Fibroblast of lung (primary cell): ENCODE measurements at places on chromosomes 7 and 10. TPM values are rescaled to one million over a fixed set of nuclear protein-coding genes. Genes with fewer than 3 reads are reported as not detected.
A peak's percentile ranks its signal among the peaks of the same experiment; 100 is the strongest.

The ADAMTS14 gene
- 3.1 and 6.2 TPM in 2 replicates for polyA plus RNA-seq

The NXPH1 gene
- polyA plus RNA-seq: not detected in 2 replicates

The HABP2 gene
- not detected in 2 replicates for polyA plus RNA-seq

The CDK14 gene
- polyA plus RNA-seq: 23.6 and 28.9 TPM in 2 replicates

The PSPH gene
- 14.4 and 19.9 TPM in 2 replicates for polyA plus RNA-seq

The NAT16 gene
- not detected in 2 replicates for polyA plus RNA-seq

The HOXA10 gene
- 0.25 and 1.00 TPM in 2 replicates for polyA plus RNA-seq

The CLRN3 gene
- polyA plus RNA-seq: not detected in 2 replicates

The CFAP69 gene
- polyA plus RNA-seq: 0.99 and 1.3 TPM in 2 replicates

The HOXA2 gene
- 2.3 and 2.6 TPM in 2 replicates for polyA plus RNA-seq

DNA sequence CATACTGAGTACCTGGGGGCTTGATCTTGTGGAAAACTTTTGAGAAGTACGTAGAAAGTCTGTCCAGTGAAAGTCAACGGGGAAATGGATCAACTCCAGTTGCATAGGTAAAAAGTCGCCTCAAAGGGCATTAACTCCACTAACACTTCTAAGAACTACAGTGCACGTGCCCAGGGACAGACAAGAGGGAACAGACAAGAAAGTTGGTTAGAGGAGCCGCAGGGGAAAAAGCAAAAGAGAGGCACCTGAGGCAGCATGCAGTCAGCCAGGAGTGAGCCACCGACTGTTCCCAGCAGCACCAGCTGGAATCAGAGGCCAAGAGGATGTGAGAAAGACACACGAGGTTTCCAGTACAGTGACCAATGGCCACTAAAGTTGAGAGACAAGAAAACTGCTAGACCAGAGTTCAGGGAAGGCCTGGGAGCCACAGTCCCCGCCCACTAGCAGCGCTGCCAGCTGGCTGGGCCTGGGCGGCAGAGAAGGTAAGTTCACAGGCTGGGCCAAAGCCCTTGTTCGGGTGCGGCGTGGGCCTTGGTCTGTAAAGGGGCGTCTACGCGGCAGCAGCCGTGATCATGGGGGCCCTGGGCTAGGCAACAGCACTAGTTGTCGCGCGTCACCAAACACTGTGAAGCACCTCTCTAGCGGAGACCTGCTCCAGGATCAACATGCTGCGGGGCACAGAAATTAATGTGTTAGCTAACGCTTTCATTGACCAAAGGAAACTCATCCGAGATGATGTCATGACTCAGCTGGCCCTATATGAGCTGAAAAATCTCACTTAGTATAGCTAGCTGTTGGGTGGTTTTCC is 14.0 kb downstream of the ITGB1 start:
- DNase-seq: no peak

DNA sequence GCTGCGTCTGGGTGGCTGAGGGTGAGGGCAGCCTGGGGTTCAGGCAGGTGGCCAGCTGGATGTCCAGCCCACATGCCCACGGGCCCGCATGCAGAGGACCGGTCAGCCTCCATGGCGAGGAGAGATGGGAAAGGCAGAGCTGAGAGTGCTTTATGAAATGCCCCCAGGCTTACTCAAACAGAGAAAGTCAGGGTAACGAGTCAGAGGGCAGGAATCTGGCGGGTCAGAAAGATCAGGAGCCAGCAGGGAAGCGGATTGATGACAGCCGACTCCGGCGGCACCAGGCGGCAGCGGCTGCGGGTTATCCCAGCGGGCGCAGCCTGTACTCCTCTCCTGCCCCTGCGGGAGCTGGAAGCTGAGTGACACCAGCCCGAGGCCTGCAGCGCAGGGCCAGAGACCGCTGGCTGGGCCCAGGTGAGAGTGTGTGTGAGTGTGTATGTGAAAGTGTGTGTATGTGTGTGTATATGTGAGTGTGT is 13.4 kb downstream of the SLC13A4 start:
- DNase-seq: peak; percentile 67

DNA sequence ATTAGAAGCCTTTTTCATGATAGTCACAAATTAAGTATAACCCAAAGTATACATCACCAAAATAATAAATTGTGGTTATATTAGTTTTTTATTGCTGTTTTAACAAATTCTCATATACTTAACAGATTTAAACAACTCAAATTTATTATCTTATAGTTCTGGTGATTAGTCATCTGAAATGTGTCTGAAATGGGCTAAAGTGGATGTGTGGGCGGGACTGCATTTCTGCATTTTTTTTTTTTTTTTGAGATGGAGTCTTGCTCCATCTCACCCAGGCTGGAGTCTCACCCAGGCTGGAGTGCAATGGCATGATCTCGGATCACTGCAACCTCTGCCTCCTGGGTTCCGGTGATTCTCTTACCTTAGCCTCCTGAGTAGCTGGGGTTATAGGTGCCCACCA is 891.5 kb upstream of the CELF2 start:
- no peak for DNase-seq

DNA sequence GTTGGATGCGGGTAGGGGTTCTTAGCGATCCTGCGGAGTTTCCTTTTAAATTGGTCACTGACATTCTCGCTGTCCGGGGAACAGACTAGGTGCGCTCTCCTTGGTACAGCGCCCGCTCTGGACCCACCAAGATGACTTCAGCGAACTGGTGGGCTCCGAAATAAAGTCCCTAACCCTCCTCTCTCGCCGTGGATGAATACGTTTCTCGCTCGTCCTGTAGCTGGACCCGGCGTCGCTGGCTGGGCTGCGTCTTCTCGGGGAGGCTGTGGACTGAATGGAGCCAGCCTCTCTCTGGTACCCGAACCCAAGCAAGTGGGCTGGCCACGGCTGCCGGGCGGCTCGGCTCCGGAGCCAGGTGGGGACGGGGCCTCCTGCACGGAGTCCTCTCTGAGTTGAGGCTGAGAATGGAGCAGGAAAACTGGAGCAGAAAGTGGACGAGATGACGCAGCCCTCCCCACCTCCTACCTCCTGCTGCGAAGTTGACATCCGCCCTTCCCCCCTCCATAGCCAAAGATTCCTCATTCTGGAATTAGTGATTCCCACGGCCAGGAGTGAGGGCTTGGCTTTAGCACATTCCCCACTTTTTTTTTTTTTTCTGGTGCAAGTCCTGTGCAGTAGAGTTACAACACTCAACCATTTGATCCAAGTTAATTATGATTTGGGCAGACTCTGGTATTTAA is 1.5 kb downstream of the UNC5B start:
- DNase-seq: peak; percentile 81

DNA sequence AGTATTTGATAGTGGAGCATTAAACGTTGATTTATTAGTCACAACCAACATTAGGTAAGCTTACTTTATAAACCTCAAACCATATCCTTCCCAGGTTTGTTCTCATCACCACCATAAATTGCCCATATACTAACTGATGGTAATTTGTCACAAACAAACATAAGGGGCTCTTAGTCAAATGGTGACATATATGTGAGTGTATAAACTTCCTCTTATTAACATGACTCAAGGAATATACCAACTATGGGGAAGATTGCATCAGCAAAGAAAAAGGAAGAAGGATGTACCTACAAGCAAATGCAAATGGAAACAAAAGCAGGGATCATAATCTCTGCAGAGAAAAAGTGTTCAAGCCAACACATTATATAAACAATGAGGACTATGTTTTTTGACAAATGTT is 418.2 kb upstream of the AKR1E2 start:
- peak; percentile 81 for DNase-seq

DNA sequence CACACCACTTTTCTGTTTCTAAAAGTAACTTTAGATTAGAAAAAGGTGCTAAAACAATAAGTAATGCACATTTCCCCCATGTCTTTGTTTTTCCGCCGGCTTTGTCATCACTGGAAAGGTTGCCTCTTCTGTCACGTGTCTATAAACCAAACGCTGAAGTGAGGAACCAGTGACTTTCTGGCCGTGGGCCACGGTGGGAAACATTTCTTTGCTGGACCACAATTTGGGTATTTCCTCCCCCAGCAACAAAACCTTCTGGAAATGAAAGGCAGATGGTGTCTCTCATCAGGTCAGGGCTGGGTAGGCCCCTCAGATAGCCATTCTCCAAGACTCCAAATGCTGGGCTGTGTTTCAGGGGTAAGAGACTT is 174.5 kb downstream of the SH3PXD2A start:
- DNase-seq: no peak

GRCh38 chr7:37411444-37412034 is 37.1 kb downstream of the ELMO1 start:
- no peak for DNase-seq

- DNase-seq: no peak
Observed at GRCh38 chr10:122475100-122475499, 13.7 kb downstream of the HTRA1 start.

GRCh38 chr7:41769162-41769561 is 66.3 kb upstream of the INHBA start:
- DNase-seq: no peak

DNA sequence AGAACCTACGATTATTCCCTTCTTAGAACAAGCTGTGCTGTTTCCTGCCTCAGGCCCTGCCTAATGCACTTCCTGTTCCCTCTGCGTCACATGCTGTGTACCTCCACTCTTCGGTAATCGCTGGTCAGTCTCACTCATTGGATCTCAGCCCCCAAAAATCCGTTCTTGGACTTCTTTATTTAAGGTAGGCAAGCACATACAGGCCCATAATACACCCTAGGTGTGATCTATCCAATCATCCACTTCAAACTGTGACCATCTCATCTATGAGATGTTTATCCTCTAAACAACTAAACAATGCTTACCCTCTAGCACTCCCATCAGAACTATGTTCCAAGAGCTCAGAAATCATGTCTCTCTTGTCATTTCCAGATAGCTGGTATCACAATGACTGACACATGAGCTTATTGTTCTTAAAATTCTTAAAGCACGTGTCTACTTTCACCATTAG is 83.9 kb downstream of the CADPS2 start:
- no peak for DNase-seq

GRCh38 chr10:44760513-44760912 is 150.6 kb upstream of the TMEM72 start:
- DNase-seq: no peak

GRCh38 chr10:91768123-91768522 is 30.1 kb upstream of the TNKS2 start:
- DNase-seq: peak; percentile 63

DNA sequence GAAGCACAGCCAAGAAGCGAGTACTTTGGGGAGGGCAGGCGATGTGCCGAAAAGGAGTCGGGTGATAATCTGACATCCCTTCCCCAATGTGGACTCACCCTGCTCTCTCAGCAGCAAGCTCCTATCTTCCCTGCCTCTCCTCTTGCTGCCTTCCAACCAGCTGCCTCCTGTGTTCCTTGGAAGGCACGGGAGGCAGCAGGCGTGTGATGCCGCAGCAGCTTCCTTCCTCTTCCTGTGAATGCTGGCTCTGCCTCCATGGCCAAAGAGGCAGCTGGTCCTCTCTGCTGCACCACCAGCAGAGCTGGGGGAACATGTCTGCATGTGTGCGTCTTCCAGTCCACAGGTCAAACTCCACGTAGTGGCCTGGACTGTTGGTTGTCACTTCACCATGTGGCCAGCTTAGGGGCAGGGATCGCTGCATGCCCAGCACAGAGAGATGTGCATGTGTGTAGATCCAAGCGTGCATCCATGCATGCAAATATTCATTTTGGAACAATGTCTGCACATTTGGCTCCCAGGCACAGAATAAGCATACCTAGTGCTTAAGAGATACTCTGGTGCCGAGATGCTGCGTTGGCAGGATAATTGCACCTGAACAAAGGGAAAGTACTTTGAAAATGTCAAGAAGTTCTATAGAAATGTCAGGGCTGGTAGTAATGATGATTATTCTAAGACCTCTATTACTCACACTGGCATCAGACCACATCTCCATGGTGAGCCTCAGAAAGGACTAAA is 499.8 kb downstream of the PLXNA4 start:
- no peak for DNase-seq

DNA sequence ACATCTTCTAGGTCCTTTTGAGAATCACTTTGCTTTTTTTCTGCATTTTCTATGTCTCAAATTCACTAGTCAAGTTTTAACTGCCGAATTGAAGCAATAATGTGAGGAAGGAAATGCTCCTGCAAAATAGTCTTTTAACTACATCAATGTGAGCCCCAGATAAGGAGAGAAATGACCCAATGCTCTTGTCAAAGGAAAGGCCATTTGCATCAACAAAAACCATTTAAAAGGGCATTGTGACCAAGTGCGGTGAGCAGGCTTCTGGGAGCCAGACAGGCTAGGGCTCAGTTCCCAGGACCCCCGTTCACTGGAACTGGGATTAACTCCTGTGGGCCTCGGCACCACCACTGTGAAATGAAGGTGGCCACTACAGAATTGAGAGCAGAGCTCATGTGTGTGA is 127.9 kb upstream of the EEPD1 start:
- no peak for DNase-seq

- no peak for DNase-seq
Observed at GRCh38 chr10:75696536-75696935, 265.1 kb downstream of the LRMDA start.

DNA sequence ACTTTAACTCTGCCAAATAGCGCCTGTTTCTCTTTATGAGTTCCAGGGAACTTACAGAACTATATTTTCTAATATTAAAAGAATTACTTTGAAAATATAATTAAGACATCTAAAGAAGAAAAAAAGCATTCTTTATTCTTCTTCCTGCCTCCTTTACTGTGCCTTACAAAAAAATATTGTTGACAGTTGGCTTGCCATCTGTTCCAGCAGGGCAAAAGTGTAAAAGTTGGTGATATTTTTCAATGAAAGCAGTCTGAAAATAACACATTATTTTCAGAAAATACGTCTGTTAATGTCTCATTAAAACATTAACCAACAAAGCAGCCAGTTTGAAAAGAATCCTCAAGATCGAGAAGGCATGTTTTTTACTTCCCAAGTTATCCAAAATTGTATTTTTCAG is 1032.2 kb upstream of the LRRTM3 start:
- no peak for DNase-seq

GRCh38 chr10:124060148-124060720 is 33.2 kb downstream of the CHST15 start:
- no peak for DNase-seq

DNA sequence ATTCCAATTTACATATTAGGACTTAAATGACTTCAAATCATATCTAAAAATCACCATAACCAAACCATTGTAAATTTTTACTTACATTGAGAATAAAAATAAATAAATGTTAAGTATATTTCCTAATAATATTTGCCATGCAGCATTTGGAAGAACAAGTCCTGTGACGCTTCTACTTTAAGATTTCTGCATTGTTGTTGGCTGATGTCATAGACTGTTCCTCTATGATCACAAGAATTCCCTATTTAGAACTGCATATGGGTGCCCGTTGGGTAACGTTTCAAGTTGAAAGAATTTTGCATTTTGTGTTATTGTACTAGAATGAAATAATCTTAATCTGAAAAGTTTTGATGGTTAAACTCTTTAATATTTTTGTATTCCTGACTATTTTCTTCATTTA is 5.1 kb upstream of the ITGB1 start:
- DNase-seq: peak; percentile 88

DNA sequence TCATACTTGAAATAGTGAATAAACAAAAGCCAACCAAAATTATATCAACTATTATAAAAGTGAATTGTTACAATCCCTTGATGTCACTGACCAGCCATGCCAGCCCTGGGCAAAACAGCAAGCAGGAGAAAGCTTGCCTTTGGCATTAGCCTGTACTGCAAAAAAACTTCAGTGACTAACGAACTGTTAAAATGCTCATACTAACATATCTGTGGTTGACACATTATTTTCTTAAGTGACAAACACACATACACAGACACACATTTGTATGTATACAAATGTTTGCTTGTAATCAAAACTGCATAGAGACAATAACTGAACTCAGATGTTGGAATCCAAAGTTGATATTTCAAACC is 29.5 kb downstream of the CHCHD3 start:
- no peak for DNase-seq
